Activated naive CD8-positive, alpha-beta T cell treated with anti-CD3 and anti-CD28 coated beads, Interleukin-2, amount 10 ng/mL, durations not matched to agents 7 days and 5 days (primary cell): ENCODE measurements at places on chromosomes 16 and 17. TPM values are rescaled to one million over a fixed set of nuclear protein-coding genes. Genes with fewer than 3 reads are reported as not detected.

- H3K4me3 ChIP-seq = no peak overlapping the region
- no peaks in the 10 kb centered on the region for H3K36me3 ChIP-seq
- no peak for DNase-seq
- H3K27me3 ChIP-seq = no peaks in the 10 kb centered on the region
- H3K4me1 ChIP-seq = peaks cover 5% of the 10 kb centered on the region
Measured at GRCh38 chr17:78528541-78528940, 48.7 kb downstream of the DNAH17 start.

DNA sequence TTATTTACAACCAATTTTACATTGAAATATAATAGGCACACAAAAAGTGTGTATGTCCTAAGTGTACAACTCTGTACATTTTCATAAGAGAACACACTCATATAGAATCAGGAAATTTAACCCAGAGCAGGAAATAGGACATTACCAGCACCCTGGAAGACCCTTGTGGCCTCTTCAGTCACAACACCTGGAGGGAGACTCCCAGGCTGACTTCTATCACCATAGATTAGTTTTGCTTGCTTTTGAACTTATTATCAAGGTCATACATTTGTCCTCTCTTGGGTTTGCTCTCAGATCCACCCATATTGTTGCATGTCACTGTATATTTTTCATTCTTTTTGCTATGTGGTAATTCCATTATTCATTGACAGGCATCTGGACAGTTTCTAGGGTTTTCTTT lies 5.8 kb downstream of the RIPOR1 start:
- DNase-seq = no peak
- no peak overlapping the region for H3K27ac ChIP-seq
- no peaks in the 10 kb centered on the region for H3K36me3 ChIP-seq

- no peak overlapping the region for H3K4me3 ChIP-seq
- H3K36me3 ChIP-seq = no peaks in the 10 kb centered on the region
- peaks cover 21% of the 10 kb centered on the region for H3K27me3 ChIP-seq
- H3K27ac ChIP-seq = no peak overlapping the region
- DNase-seq = no peak
- no peaks in the 10 kb centered on the region for H3K4me1 ChIP-seq
Measured at GRCh38 chr16:80836846-80837245, 32.4 kb upstream of the CDYL2 start.

GRCh38 chr17:38417210-38417951 lies 10.9 kb upstream of the ARHGAP23 start:
- no peak overlapping the region for H3K27ac ChIP-seq
- H3K4me3 ChIP-seq = no peak overlapping the region
- peaks cover 6% of the 10 kb centered on the region for H3K4me1 ChIP-seq

Gene FAHD1
- total RNA-seq = 12.2 TPM

Gene CYB5D1
- 7.3 TPM for total RNA-seq
